ENCODE measurements at places on chromosomes 3 and 15.

DNA sequence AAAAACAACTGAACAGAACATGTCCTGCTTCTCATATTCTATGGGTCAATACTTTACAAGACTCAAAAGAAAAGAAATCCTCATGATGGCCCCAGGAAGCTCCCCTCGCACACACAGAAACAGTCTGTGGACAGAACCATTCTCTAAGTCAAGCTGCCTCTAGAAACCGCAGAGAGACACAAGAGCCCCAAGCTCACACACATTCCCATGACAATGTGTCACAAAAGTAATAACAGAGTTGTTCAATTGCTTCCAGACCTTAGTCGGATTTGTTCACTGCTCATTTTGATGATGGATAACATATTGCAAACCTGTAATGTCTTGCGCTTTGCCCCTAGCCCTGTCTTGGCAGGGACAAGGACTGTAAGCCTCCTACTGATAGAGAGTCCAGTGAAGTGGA, 60.9 kb downstream of the UMPS start:
- DNase-seq, result no peak

GRCh38 chr3:18445401-18446148, 20.4 kb upstream of the SATB1 start:
- DNase-seq, result peak; percentile 6

DNA sequence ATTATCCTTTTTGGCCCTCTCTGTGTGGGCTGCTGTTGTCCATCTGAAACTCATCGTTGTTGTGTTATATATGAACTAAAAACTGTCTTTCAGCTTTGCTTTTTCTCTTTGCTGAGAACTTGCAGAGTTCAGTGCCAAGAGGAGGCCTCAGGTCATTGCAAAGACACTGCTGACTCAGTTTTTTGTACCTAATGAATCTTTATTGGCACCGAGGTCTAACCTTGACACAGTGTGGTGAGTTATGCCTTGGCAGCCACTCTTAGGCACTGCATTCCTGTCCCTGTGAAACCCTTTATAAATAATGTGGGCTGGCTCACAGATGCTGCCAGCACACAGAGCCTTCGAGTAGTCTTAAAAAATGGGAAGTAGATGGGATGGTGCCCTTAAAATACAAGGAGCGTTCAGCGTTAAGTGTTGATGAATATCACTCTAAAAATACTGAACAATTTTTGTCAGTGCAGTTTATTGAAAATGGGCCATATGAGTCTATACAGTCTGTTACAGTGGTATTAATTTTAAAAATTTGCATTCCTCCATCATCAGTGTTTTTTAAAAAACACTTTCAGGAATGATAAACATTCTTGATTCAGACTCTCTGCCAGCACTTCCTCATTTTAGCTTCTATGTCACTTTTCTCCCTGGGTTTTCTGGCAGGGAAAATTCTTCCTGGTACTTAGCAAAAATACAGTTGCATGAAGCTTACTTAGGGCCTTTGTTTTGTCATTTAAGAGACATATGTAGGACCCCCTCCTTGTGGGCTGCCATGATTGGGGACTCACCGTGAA, 234.1 kb downstream of the CACNA2D3 start:
- peak; percentile 28 for DNase-seq

DNA sequence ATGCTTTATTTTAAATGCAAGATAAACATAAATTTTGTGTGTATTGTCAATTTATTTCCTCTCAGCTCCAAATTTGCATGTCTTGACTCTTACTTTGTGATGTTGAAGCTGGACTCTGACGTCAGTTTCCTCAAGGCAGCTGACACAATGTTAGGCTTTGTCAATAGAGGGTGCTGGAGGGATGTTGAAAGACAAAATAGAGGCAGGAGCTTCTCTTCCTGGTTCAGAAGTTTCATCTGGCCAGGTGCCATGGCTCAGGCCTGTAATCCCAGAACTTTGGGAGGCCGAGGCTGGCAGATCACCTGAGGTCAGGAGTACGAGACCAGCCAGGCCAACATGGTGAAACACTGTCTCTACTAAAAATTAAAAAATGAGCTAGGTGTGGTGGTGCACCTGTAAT, 408.6 kb downstream of the GBE1 start:
- DNase-seq, result no peak

- DNase-seq, result no peak
Observed at GRCh38 chr3:43728947-43729346, 38.2 kb downstream of the ABHD5 start.

DNA sequence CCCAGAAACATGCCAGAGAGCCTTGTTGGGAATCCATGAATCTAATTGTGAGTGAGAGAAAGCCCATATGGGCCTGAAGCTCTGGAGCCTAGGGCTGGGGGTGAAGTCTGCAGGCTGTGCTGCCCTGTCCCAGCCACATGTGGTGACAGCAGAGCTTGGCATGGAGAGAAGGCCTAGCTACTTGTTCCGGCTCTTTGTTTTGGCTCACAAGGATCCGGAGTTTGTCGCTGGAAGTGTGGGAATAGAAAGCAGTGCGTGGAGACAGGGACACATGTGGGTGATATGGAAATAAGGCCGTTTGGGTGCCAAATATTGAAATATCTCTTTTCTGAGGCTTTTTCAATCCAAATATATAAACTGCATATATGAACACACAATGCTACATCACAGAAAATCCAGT, 78.2 kb downstream of the CLSTN2 start:
- DNase-seq, result no peak

- no peak for DNase-seq
Observed at GRCh38 chr3:157128771-157129681, 30.9 kb downstream of the CCNL1 start.

DNA sequence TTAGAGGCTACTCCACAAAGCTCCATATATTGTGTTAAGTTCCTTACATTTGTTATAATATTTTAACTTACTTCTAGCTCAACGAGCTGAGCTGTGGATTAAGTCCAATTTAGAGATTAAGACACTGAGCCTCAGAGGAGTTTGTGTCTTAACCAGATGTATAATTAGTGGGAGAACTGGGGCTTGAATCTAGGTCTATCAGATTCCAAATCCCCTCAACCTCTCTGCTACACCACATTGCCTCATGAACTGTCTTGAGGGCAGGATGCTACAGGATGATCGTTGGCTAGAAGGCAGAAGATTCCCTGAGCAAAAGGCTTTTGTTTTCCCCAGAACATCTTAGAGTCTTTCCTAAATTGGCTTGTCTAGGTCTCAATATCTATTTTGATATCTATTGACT, 890.8 kb downstream of the NAALADL2 start:
- DNase-seq, result no peak

- no peak for DNase-seq
Observed at GRCh38 chr3:29552051-29552450, 271.2 kb downstream of the RBMS3 start.

GRCh38 chr15:82058517-82059204, 12.8 kb upstream of the MEX3B start:
- DNase-seq, result no peak

DNA sequence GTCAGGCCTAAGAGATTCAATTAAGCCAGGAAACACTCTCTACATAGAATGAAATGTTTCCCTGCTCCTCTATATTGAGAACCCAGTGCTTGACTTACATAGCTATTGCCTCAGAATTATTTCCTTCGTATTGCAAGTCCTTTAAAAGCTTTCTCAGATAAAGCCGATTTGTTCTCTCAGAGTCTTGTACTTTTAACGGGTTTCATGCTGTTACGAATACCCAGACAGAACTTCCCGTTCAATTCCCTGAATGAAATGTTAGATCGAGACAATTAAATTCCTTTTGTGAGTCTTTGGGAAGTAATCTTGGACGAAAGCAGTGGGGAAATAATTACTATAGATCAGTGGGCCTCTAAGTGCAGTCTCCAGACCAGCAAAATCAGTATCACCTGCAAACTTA, 102.8 kb upstream of the CHL1 start:
- DNase-seq, result no peak

GRCh38 chr3:94544131-94544789, 481.4 kb downstream of the NSUN3 start:
- no peak for DNase-seq

GRCh38 chr15:37361621-37362020, 261.3 kb upstream of the MEIS2 start:
- no peak for DNase-seq

- no peak for DNase-seq
Observed at GRCh38 chr15:93035092-93035915, 53.7 kb downstream of the RGMA start.

GRCh38 chr15:40305281-40305680, 2.5 kb downstream of the PLCB2 start:
- no peak for DNase-seq

- no peak for DNase-seq
Observed at GRCh38 chr3:9170851-9171160, 78.6 kb downstream of the SRGAP3 start.

GRCh38 chr3:127674101-127674721, 1.5 kb downstream of the ABTB1 start:
- DNase-seq, result no peak

DNA sequence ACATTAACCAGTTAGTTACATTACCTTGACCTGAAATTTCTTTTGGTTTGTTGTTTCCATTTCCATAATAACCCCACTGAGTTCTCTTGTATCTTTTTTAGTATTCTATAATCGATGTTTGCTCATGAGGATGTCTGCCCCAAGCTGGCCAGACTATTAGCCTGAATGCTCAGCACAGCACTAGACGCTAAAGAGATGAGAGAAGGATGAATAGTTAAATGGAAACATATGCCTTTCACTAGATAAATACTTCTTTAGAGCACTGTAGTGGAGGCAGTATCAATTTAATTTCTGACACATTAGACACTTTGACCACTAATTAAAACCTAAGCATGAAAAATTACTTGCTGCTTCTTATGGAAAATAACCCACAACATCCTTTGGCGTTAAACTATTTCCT, 654.9 kb upstream of the KCNMB2 start:
- no peak for DNase-seq

DNA sequence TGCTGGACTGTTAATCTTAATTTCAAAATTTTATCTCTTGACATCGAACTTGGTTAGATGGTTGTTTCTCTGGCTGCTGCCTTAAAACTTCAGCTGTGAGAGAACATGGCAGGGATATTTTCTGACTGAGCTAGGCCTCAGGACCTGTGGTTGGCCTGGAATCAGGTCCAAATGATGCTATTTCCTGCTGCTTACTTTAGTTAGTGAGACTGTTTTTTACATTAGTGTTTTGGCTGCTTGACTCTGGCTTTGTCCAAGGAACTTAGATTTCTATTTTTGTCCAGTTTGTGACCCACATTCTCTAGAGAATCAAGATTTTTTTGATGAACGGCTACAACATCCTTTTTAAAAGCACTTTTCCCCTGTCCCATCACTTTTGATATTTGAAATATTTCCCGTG, 497.9 kb upstream of the SGO1 start:
- no peak for DNase-seq

DNA sequence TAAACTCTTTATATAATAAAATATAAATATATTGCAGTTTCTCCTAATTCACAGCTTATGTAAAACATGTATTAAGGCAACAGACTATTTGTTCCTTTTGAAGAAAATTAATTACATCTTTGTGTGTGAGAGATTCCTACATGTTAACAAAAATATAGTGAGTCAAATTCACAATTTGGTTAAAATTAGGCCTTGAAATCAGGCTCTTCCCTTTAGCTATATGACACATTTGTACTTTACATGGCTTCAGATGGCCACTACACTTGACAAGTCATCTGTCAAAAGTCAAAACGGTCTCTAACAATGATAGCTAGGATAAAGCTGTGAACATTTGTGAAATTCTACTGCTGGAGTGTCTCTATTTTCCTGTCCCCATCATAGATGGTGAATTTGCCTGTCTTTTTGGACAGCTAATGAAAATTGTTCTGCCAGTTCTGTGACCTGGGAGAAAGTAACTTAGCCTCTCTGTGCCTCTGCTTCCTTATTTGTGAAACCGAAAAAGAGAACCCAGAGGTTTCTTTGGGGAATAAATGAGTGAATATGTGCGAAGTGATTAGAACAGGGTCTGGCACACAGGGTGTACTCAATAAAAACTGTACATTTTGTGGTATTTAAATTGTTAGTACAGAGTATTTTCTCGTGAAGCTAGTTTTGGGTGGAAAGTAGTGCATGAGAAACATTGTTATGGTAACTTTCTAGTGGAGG, 23.6 kb downstream of the TM4SF4 start:
- no peak for DNase-seq

- DNase-seq, result no peak
Observed at GRCh38 chr3:74904646-74905045, 290.2 kb upstream of the CNTN3 start.

- DNase-seq, result no peak
Observed at GRCh38 chr15:56598991-56599390, 134.1 kb upstream of the MNS1 start.

DNA sequence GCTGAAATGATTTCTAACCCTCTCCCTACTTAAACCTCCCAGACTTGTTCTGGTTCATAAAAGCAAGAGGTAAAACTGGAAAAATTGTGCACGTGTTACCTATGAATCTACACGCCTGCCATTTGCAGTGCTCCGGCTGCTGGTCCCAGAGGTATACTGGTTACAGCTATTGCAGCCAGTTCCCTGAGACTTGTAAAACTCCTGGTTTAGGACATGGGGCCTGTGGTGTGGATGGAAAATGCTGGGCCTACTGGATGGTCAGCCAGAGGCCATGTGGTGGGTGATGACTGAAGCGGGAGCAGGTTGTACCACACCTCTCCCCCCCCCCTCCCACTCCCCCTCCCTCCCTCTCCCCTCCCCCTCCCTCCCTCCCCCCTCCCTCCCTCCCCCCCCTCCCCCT, 45.0 kb downstream of the SENP2 start:
- no peak for DNase-seq

DNA sequence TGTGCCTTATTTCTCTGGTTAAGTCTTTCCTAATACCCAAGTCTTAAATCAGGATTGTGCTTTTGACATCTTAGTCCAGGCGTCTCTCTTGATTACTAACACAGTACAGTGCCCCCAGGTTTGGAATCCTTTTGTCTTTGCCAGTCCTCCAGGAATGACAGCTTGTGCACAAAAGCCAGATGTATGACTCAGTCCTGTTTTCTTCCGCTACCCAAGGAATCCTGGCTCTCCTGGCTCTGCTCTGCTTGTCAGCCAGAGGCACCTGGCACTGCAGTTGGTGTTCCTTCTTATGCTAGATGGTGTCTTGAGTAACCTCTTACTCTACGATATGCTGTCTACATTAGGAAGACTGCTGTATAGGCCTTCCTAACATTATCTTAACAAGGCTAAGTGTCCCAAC, 728.2 kb upstream of the NECTIN3 start:
- DNase-seq, result no peak

DNA sequence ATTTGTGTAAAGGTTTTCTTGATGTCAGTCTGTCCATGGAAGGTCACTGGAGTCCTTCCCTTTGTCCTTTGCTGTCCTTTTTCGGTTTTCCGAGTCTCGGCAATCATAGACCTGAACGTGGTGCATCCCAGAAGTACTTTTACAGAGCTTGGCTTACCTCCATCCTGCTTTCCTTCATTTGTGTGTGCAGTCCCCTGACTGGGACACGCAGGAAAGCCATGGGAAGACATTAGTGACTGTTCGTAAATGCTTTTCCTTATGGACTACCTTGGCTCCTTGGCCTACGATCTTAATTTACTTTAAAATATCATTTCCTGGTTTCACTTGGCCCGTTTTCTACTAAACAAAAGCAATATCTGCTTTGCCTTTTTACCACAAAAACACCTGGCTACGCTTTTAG, 328.4 kb upstream of the RARB start:
- no peak for DNase-seq

GRCh38 chr3:152769523-152769922, 65.4 kb upstream of the P2RY1 start:
- DNase-seq, result no peak

GRCh38 chr3:17138246-17139039, 253.7 kb downstream of the PLCL2 start:
- no peak for DNase-seq

All from midbrain (tissue), 1 donor.